HuH-7 (cell line): ENCODE measurements at places on chromosomes 2 and 18.

GRCh38 chr2:142724713-142725349 lies 152.6 kb upstream of the KYNU start:
- DNase-seq, result no peak

GRCh38 chr2:25286025-25286400 lies 55.7 kb downstream of the DNMT3A start:
- no peak for DNase-seq

GRCh38 chr2:213959589-213959988 lies 451.3 kb upstream of the VWC2L start:
- no peak for DNase-seq

- peak; percentile 81 for DNase-seq
These were observed 48.1 kb upstream of the ARL4C start for GRCh38 chr2:234544659-234545611.

- no peak for DNase-seq
These were observed 1.9 kb downstream of the CHRNG start for GRCh38 chr2:232541195-232541960.

DNA sequence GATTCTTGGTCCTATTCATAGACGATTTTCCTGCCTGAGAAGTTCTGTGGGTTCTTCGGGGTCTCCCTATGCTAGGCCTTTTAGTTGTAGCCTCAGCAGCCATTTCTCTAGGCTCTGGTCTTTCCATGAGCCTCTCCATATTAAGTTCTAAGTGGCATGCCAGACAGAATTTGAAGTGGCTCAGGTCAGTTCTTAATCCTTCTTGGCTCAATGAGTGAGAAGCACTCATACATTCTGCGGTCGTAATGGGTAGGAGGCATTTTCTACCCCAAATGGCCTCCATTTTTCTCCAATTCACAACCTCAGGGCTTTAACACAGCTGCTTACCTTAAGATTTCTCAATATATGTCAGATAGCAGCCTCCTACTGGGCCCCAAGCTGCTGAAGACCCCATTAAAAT lies 405.3 kb upstream of the GALNT5 start:
- DNase-seq, result no peak

- DNase-seq, result no peak
These were observed 360.8 kb downstream of the TNS1 start for GRCh38 chr2:217641960-217642359.

- DNase-seq, result no peak
These were observed 221.0 kb downstream of the MTX2 start for GRCh38 chr2:176490061-176490861.

- no peak for DNase-seq
These were observed 27.7 kb downstream of the SH3BP4 start for GRCh38 chr2:234979204-234980167.

GRCh38 chr2:25276569-25277465 lies 64.9 kb downstream of the DNMT3A start:
- peak; percentile 34 for DNase-seq

GRCh38 chr2:109331081-109331480 lies 202.1 kb downstream of the SH3RF3 start:
- DNase-seq, result no peak

DNA sequence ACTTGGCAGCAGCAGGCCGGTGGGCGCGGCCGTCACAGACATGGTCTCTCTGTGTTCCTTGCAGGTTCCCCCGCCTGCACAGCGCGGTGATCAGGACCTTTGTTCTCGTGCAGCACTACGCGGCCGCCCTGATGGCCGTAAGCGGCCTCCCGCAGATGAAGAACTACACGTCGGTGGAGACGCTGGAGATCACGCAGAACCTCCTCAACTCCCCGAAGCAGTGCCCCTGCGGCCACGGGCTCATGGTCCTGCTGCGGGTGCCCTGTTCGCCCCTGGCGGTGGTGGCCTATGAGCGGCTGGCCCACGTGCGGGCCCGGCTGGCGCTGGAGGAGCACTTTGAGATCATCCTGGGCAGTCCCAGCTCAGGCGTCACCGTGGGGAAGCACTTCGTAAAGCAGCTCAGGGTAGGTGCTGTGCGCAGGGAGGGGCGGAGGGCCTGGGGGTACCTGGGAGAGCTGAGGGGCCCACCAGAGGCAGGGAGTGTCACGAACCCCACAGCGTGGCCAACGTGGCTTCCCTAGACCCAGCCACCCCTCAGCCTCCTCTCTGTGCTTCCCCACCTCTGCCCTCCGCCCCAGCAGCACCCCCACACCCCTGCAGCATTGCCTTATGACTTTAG lies 59.3 kb downstream of the NTSR2 start:
- no peak for DNase-seq

GRCh38 chr2:112803691-112804521 lies 19.6 kb upstream of the IL1A start:
- DNase-seq, result no peak

- no peak for DNase-seq
These were observed 1.9 kb downstream of the TANC1 start for GRCh38 chr2:158970241-158970751.

GRCh38 chr2:191622374-191623320 lies 55.3 kb upstream of the NABP1 start:
- DNase-seq, result no peak

GRCh38 chr2:121202541-121203310 lies 82.3 kb downstream of the TFCP2L1 start:
- DNase-seq, result no peak

- DNase-seq, result no peak
These were observed 75.7 kb downstream of the MBOAT2 start for GRCh38 chr2:8927510-8928455.

- DNase-seq, result no peak
These were observed 79.0 kb downstream of the DNER start for GRCh38 chr2:229635371-229635680.

DNA sequence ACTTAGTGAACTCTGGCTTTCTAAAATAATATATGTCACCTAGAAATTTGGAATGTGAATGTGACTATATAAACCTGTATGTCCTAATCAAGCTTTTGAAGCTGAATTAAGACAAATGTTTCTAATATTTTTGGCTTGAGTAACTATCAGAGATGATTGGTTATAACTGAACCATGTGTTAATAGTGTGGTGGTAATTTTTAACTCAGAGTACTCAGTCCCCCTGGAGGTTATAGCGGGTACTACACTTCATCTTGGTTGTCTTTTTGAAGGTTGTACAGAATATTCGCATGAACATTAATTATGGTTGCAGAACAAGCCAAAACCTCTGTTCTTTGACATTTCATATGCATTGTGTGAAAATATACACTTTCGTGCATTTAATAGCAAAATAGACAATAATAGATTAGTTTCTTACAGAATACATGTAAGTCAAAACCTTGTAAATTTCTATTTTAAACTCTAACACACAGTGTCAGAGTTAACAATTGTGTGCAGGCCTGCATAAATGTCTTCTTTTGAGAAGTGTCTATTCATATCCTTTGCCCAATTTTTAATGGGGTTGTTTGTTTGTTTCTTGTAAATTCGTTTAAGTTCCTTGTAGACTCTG lies 86.0 kb downstream of the OSBPL6 start:
- DNase-seq, result no peak

GRCh38 chr18:41906528-41907146 lies 48.4 kb upstream of the PIK3C3 start:
- peak; percentile 3 for DNase-seq

DNA sequence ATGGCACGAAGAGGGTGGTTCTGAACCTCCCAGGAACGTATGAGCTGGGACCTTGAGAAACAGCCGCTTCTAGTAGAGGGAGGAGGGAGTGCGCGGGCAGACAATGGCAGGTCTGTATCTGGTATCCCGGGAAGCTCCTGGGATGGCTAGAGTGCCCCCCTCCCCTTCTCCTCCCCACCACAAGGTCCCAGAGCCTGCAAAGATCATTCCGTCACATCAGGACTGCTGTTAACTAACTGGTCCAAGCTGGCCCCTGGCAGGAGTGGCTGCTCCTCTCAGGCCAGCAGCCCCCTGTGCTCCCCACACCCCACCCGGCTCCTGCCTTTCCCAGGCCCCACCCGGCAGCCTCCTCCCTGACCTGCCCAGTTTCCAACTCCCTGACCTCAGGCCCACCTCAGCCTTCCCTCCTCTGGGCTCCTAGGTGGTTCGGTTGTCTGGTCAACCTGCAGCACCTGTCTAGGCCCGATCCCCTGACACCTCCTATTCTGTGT lies 75.0 kb downstream of the TPO start:
- DNase-seq, result no peak

DNA sequence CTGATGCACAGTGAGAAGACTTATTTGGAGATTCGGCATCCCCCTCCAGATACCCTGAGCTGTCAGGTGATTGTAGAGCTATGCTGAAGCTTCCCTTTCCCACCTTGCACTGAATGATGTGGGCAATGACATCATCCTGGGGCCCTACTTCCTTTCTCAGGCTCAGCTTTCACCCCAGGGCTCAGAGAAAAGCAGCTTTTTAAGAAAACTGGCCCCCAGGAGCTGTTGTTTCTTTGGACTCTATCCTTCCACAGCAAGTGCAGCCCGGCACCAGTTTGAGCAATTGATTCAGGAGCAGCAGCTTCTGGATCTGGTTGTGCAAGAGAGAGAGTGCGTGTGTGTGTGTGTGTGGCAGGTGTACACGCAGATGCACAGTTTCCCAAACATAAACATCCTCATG lies 251.3 kb downstream of the ANAPC1 start:
- no peak for DNase-seq
